ENCODE measurements at places on chromosomes 7 and 10.

DNA sequence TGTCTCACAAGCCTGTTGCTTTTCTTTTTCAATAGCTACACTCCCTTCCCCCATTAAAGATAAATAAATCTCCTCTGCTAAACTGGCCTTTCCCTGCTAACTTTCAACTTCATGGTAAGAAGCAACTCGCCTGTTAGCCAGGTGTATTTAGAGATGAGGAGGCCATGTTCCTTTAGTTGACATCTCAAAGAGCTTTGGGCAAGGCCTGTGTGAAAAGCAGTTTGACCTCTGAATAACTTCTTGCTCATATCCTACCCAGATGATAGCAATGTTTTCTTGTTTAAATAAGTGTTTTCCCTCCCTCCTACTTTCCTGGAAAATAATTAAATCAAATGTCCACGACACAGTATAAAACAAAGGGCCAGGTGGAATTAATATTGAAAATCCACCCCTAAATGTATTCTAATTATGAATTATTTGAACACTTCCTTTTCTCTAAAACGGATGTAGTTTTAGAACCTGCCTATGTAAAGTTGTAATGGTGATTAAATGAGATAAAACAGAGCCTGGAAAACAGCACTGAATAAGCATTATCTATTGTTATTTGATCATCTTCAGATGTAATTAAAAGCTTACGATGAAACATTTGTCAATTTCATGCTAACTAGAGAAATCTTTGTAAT is 78.5 kb downstream of the HGF start:
- no peak for DNase-seq

GRCh38 chr7:28081016-28081415 is 99.6 kb downstream of the JAZF1 start:
- no peak for DNase-seq

GRCh38 chr7:156608173-156608478 is 32.4 kb upstream of the RNF32 start:
- no peak for DNase-seq

- no peak for DNase-seq
Observed at GRCh38 chr10:121732656-121733445, 134.6 kb upstream of the FGFR2 start.

GRCh38 chr7:138907850-138908249 is 73.3 kb downstream of the KIAA1549 start:
- DNase-seq, result no peak

- no peak for DNase-seq
Observed at GRCh38 chr7:26525398-26526264, 234.0 kb downstream of the SNX10 start.

DNA sequence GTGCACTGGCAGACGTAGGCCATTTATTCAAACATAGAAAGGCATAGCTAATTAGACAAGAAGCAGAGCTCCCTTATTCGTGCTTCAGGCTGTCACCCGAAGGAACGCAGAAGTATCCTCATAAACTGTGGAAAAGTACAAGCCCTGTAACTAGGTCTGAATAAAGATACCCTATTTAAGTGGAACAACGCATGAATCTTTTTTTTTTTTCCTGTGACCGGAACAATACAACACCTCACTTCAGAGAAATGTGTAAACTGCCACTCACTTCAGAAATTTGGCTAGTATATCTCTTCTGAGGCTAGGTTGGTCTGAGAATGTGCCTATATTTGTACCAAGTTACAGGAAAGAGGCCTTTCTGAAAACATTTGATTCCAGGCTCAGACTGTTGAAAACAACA is 8.0 kb upstream of the CSTF2T start:
- no peak for DNase-seq

DNA sequence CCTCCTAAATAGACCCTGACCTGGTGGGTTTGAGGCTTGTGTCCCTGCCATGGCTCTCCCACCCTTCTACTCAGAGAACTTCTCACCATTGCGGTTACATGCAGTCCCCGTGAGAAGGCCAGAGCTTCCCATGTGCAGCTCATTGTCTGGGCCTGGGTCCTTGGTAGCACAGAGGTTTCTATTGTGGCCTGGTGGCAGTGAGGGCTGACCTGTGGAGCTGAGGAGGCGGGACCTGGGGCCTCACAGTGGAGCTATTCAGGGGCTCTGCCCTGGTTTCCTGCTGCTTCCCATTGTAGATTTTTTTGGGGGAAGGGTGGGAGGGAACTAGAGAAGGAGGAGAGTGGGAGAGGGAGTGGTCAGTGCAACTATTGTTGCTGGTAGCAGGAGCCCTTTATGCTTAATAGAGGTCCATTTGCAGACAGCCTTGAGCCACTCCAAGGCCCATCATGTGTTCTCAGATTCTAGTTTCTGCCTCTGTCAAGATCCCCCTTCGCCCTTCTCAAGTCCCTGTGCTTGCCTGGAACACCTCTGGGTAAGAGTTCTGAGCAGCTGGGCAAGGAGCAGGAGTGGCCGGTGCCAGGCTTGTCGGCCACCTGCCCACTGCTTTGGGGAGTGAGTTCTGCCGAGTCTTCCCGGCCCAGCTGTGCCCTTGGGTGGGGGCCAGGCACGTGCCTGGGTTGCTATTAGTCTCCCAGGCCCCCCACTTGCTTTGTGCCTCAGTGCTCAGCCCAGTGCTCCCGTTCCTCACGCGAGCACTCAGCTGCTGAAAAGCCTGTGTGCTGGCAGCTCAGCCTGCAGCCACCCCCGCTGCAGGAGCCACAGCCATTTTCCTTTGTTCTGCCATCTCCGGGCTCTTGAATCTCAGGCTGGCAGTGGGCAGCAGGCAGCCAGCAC is 10.7 kb downstream of the TSPAN14 start:
- DNase-seq, result no peak

DNA sequence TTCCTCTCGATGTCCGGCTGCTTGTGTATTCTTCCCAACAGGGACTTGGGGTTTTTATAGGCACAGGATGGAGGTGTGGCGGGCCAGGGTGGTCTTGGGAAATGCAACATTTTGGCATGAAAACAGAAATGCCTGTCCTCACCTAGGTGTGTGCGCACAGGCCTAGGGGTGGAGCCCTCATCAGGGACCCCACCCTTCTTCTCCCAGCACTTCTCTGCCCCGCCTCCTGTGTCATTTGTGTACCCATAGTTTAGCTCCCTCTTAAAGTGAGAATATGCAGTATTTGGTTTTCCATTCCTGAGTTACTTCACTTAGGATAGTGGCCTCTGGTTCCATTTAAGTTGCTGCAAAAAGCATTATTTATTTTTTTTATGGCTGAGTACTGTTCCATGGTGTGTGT is 90.2 kb upstream of the ITGB1 start:
- no peak for DNase-seq

GRCh38 chr7:1931256-1931950 is 261.3 kb downstream of the ELFN1 start:
- DNase-seq, result no peak

DNA sequence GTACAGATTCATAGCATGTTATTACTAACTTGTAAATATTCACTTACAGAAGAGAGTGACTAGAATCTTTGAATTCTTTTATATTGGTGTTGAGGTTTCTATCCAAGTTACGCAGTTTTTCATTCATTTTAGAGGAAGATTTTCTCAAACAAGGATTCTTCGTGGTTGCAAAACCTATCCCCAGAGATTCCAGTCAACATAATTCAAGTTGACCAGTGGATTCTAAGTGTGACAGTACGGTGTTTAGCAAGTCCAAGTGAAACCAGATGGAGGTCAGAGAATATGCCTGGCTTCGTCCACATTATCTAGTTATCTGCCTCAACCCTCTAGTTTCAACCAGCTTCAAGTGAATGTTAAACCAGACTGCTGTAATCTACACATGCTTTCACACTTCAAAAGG is 131.9 kb downstream of the SDK1 start:
- DNase-seq, result no peak

DNA sequence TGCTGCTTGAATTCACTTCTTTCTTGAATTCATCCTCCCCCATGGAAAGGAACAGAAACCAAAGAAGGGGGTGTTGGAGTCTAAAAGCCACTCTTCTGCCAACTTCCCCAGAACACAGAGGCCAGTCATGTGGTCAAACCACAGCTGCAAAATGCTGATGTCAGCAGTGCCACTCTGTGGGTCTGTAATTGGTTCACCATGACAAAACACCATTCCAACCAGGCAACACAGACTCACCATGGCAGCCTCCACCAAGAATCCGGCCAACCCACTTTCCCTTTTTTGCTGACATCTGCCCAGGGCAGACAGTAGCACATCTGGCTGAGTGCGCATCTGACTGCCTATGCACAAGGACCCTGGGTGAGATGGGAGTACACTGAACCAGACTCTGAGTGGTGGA is 16.8 kb downstream of the OSBPL3 start:
- DNase-seq, result peak; percentile 66

DNA sequence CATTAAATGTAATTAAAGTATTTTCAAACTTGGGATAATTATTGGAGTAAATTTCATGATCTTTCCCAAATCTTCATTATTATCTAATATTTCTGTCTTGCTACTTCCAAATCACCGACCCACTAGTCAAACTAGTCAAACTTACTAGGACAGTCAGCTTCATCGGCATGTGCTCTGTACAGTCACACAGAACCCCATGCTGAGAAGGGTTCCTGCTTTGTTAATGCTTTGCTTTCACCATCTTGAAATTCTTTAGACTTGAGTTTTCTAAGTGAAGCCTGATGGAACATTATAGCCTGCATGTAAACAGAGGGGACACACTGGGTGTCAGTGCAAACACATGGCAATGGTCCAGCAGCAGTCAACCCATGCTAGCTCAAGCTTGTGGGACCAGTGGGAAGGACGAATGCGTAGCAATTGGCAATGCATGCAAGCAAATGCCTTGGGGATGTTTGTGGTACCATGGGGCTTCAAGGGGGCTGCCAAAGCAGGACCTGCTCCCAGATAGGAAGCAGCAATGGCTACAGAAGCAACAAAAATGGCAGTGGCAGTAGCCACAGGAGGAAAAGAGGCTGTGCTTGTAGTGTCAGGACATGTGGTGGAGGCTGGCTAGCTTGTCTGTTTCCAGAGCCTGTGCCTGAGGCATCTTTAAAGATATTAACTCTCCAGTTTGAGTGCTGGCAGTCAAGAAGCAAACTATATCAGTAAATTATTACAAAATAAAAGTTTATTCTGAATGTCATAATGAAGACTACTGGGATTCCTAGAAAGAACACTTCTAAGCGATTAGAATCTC is 441.1 kb upstream of the SEMA3D start:
- no peak for DNase-seq

DNA sequence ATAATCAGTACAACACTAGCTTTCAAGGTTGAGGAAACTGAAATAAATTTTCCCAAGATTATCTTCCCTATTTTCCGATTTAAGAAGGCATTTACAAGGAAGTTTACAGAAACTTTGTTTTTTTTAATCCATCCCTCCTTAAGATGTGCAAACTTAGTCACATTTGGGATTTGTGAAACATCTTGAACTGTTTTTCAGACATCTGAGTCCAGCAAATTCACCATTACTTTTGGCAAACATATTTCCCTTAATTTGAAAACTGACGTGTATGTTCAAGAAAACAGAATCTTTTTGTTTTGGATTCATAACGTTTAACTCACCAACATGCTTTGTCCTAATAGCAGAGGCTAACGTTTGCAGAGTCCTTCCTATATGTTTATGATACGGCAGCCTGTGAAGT is 19.5 kb downstream of the GLI3 start:
- DNase-seq, result no peak

DNA sequence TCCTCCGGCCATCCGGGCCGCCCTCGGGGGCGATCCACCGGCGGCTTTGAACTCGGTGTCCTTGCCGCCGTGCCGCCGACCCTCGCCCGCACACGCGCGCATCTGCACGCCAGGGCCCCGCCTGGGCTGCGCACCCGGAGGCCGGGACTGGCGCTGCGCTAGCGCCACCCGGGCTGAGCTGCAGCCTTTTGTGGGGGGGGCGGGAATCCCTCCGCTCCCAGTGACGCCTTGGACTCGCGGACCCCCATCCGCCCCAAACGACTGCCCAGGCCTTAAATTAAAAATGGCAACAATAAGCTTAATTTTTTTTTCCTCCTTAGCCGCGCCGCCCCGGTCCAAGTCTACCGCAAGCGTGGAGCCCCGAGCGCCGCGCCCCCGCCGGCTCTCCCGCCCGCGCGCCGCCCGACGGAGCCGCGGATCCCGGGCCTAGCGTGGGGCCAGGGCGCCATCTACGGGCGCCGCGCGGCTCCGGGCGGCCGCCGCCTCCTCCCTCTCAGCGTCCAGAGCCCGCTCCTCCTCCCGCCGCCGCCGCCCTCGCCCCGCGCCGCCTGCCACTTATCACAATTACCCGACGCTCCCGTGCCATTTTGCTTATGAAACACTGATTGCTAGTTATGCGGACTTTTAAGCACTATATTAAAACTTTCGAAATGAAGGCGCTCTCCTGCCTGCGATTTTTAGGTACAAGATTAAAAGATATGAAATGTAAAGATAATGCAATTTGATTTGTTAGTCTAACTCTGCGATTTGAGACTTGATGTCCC is 7.5 kb upstream of the EBF3 start:
- DNase-seq, result no peak

- DNase-seq, result no peak
Observed at GRCh38 chr10:128543151-128543550, 416.9 kb upstream of the MKI67 start.

GRCh38 chr7:39908973-39909372 is 41.1 kb upstream of the CDK13 start:
- DNase-seq, result no peak

- no peak for DNase-seq
Observed at GRCh38 chr10:103504181-103504783, 10.8 kb downstream of the NEURL1 start.

- DNase-seq, result no peak
Observed at GRCh38 chr10:2197663-2198062, 460.3 kb upstream of the ADARB2 start.

- DNase-seq, result no peak
Observed at GRCh38 chr10:61179771-61180170, 235.8 kb upstream of the RHOBTB1 start.

- peak; percentile 39 for DNase-seq
Observed at GRCh38 chr10:110576220-110576619, 8.7 kb downstream of the SMC3 start.

DNA sequence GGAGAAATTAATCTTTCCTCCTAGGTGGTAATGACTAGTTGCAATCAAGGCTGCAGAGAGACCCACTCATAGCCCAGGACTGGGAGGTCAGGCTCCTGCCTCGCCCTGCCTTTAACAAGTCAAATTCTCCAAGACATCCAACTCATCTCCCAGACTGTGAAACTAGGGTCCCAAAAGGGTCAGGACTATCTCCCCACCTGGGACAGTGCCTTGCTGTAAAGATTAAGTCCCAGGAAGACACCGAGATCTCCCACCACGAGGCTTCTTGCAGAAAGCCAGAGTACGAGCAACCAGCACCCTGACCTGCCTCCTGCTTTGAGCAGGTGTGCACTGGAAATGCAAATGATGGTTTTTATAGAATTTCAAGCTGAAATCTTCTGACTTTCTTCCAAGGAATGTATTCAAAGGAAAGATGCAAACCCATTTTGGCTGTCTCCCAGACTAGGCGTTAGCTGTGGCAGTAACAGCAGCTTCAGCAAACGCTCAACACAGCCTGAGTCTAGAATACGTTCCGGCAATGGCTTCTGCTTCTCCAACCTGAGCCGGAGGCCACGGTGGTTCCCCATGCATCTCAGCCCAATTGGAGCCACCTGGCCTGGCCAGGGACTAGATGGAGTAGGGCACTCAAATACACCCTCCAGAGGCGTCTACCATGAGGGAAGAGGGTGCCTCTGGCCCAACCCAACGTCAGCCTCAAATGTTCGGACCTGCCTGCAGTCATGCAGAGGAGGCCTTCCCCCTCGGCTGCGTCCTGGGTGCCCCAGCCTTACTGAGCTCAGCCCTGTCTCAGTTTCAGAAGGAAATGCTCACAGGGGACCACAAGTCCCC is 170.4 kb downstream of the PRKAG2 start:
- no peak for DNase-seq

Measured in GM04503 (cell line).